Left ventricle myocardium inferior (tissue), 1 donor: ENCODE measurements at places on chromosomes 5 and 9. TPM values are rescaled to one million over a fixed set of nuclear protein-coding genes. Genes with fewer than 3 reads are reported as not detected.

The ASTN2 gene
- total RNA-seq = 6.1 TPM

The C9 gene
- total RNA-seq = not detected

GRCh38 chr5:38453506-38453905 is 102.9 kb downstream of the LIFR start:
- H3K27me3 ChIP-seq = no peaks in the 10 kb centered on the region
- H3K4me3 ChIP-seq = no peak overlapping the region
- H3K4me1 ChIP-seq = peaks cover 17% of the 10 kb centered on the region
- no peak overlapping the region for H3K27ac ChIP-seq
- no peaks in the 10 kb centered on the region for H3K36me3 ChIP-seq
- DNase-seq = no peak

DNA sequence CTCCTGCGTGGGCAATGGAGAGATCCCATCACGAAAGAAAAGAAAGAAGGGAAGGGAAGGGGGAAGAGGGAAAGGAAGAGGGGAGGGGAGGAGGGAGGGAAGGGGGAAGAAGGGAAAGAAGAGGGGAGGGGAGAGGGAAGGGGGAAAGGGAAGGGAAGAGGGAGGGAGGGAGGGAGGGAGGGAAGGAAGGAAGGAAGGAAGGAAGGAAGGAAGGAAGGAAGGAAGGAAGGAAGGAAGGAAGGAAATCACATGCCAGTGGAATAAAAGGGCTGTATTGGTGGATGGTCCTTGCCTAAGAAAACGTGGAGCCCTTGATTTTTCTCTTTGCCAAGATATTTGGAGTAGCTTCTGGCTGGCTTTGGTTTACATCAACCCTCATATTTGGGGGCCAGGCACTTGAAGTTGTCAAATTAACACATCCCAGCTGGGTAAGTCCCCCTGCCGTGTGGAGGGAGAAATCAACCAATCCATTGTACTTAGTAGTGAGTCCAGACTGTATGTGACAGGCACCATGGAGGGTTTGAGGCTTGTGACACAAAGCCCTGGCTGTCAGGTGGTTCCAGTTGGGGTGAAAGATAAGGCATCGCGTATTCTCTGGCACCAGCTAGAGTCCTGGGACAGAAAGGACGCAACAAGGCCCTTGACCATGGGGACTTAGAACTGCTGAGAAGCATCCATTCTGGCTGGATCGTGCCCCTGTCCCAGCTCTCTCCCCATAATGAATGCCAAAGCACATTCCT is 23.7 kb downstream of the IDNK start:
- DNase-seq = no peak
- peaks cover 22% of the 10 kb centered on the region for H3K36me3 ChIP-seq
- no peak overlapping the region for H3K27ac ChIP-seq
- peaks cover 19% of the 10 kb centered on the region for H3K4me1 ChIP-seq
- H3K27me3 ChIP-seq = no peaks in the 10 kb centered on the region

DNA sequence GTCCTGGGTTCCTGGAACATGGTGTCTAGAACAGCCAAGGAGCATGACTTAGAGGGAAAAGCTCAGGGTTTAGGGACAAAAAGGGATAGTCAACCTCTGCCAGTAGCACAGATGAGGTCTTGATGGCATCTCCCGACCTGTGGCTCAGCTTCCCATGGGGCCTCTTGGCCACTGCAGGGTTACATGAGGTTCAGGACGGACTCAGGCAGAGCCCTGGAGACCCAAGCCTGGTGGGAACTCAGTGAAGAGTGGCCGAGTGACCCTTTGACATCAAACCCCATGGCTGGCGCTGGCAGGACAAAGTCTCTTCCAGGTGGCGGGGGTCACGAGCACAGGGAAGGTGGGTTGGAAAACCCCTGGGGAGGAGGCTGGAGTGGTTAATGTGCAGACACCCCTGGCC is 57.8 kb downstream of the MTRR start:
- no peak overlapping the region for H3K27ac ChIP-seq
- H3K4me1 ChIP-seq = no peaks in the 10 kb centered on the region
- H3K4me3 ChIP-seq = no peak overlapping the region

GRCh38 chr5:139387611-139388197 is 2.0 kb downstream of the MZB1 start:
- peak overlapping the region; percentile 32 for H3K27ac ChIP-seq
- H3K27me3 ChIP-seq = no peaks in the 10 kb centered on the region
- H3K36me3 ChIP-seq = peaks cover 7% of the 10 kb centered on the region

- H3K36me3 ChIP-seq = no peaks in the 10 kb centered on the region
- peaks cover 19% of the 10 kb centered on the region for H3K4me1 ChIP-seq
- H3K4me3 ChIP-seq = peak overlapping the region; percentile 17
- no peaks in the 10 kb centered on the region for H3K27me3 ChIP-seq
- DNase-seq = peak; percentile 27
- H3K27ac ChIP-seq = peak overlapping the region; percentile 50
Observed at GRCh38 chr9:91844190-91844589, 105.8 kb downstream of the ROR2 start.

The SMU1 gene
- 14.9 TPM for total RNA-seq

DNA sequence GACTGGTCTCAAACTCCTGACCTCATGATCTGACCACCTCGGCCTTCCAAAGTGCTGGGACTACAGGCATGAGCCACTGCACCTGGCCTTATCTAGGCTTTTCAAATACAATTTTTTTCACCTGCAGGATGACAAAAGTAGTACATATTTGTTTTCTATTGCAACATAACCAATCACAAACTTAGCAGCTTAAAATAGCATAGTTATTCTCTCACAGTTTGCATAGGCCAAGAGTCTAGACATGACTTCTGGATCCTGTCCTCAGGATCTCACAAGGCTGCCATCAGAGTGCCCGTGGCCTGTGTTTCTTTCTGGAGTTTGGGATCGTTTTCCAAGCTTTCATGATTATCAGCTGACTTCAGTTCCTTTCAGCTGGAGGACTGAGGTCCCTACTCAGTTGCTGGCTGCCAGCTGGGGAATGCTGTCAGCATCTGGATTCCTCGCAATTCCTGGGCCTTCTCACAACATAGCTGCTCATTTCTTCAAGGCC is 348.9 kb downstream of the ARHGEF28 start:
- peaks cover 9% of the 10 kb centered on the region for H3K4me1 ChIP-seq
- no peaks in the 10 kb centered on the region for H3K27me3 ChIP-seq
- no peak overlapping the region for H3K4me3 ChIP-seq
- no peak overlapping the region for H3K27ac ChIP-seq

DNA sequence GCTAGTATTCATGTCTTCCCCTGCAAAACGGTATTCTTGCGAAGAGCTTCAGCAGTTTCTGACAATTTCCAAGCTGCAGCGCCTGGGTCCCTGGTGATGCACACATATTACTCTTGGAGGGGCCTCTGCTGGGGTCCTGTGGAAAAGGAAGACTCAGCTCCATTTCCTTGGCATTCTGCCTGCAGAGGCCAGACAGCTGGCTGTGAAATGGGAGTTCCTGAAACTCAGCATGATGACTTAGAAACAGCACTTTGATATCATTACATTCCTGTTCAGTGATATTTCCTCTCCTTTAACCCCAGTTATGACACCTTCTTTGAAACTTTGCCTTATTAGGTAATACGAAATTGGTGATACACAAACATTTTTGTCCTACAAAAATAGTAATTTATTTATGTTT is 98.5 kb downstream of the APBA1 start:
- no peak for DNase-seq
- no peak overlapping the region for H3K27ac ChIP-seq
- H3K27me3 ChIP-seq = no peaks in the 10 kb centered on the region
- peaks cover 8% of the 10 kb centered on the region for H3K4me1 ChIP-seq
- no peak overlapping the region for H3K4me3 ChIP-seq
- H3K36me3 ChIP-seq = no peaks in the 10 kb centered on the region

- H3K4me1 ChIP-seq = peaks cover 92% of the 10 kb centered on the region
- no peak for DNase-seq
- H3K36me3 ChIP-seq = no peaks in the 10 kb centered on the region
- no peak overlapping the region for H3K4me3 ChIP-seq
- no peaks in the 10 kb centered on the region for H3K27me3 ChIP-seq
- H3K27ac ChIP-seq = peak overlapping the region; percentile 86
Observed at GRCh38 chr5:16487456-16487855, 21.9 kb upstream of the ZNF622 start.

- H3K4me1 ChIP-seq = peaks cover 21% of the 10 kb centered on the region
- H3K36me3 ChIP-seq = no peaks in the 10 kb centered on the region
- no peaks in the 10 kb centered on the region for H3K27me3 ChIP-seq
- H3K4me3 ChIP-seq = no peak overlapping the region
Observed at GRCh38 chr5:160315968-160316367, 3.6 kb upstream of the CCNJL start.

GRCh38 chr9:130159057-130159456 is 13.1 kb upstream of the NCS1 start:
- no peak overlapping the region for H3K4me3 ChIP-seq
- peaks cover 4% of the 10 kb centered on the region for H3K27me3 ChIP-seq
- no peak overlapping the region for H3K27ac ChIP-seq
- no peak for DNase-seq
- no peaks in the 10 kb centered on the region for H3K4me1 ChIP-seq

GRCh38 chr5:66565878-66566277 is 30.3 kb upstream of the MAST4 start:
- no peak for DNase-seq
- no peaks in the 10 kb centered on the region for H3K36me3 ChIP-seq
- no peak overlapping the region for H3K4me3 ChIP-seq
- no peaks in the 10 kb centered on the region for H3K4me1 ChIP-seq
- H3K27me3 ChIP-seq = no peaks in the 10 kb centered on the region
- H3K27ac ChIP-seq = no peak overlapping the region

DNA sequence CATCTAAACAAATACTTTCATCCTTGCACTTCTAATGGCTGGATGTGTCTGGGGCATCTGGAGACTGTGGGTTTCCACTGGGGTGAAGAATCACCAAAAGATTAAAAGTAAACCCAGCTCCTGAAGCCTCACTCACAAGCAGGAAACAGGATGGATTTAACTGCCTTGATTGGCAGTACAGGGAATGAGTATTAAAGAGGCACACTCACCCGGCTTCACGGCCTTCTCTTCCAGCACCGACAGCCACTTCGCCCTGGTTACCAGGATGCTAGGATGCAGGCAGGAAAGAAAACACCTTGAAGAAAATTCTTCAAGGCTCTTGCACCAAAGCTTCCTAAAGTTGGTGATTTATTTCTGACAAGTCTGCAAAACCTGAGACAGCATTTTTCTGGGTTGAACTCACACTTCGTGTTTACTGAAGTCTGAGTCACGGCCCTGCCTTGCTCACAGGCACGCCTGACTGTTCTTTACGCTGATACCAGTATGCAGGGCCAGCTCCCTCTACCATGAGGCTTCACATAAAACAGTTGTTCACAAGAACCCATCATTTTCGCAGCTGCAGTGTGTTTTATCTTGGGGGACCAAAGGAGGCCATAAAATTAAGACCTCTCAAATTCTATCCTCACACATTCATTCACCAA is 56.5 kb upstream of the ZNF354A start:
- no peaks in the 10 kb centered on the region for H3K36me3 ChIP-seq
- H3K27me3 ChIP-seq = peaks cover 14% of the 10 kb centered on the region
- H3K27ac ChIP-seq = no peak overlapping the region
- DNase-seq = no peak
- no peaks in the 10 kb centered on the region for H3K4me1 ChIP-seq
- no peak overlapping the region for H3K4me3 ChIP-seq

DNA sequence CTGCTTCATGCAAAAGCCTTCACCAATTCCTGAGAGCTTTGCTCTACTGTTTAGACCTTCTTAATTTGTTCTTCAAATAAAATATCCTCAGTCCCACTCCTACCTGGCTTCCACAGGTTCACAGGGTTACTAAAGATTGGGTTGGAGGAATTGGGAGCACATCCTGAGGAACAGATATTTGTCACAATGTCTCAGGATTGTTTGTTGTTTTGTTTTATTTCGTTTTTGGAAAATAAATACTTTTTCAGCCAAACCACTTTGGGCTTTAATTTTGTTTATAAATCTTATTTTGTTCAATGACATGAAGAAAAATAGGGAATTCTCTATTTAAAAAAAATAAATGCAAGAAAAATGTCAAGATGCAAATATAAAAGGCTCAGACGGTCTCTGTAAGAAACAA is 249.0 kb downstream of the MEF2C start:
- H3K4me1 ChIP-seq = no peaks in the 10 kb centered on the region
- DNase-seq = no peak

GRCh38 chr9:87263291-87263690 is 234.4 kb upstream of the DAPK1 start:
- H3K4me1 ChIP-seq = no peaks in the 10 kb centered on the region
- H3K4me3 ChIP-seq = no peak overlapping the region
- DNase-seq = no peak
- H3K36me3 ChIP-seq = no peaks in the 10 kb centered on the region

- DNase-seq = no peak
- no peak overlapping the region for H3K4me3 ChIP-seq
- peaks cover 5% of the 10 kb centered on the region for H3K4me1 ChIP-seq
- H3K36me3 ChIP-seq = no peaks in the 10 kb centered on the region
Observed at GRCh38 chr5:122054266-122054665, 23.8 kb downstream of the LOX start.

DNA sequence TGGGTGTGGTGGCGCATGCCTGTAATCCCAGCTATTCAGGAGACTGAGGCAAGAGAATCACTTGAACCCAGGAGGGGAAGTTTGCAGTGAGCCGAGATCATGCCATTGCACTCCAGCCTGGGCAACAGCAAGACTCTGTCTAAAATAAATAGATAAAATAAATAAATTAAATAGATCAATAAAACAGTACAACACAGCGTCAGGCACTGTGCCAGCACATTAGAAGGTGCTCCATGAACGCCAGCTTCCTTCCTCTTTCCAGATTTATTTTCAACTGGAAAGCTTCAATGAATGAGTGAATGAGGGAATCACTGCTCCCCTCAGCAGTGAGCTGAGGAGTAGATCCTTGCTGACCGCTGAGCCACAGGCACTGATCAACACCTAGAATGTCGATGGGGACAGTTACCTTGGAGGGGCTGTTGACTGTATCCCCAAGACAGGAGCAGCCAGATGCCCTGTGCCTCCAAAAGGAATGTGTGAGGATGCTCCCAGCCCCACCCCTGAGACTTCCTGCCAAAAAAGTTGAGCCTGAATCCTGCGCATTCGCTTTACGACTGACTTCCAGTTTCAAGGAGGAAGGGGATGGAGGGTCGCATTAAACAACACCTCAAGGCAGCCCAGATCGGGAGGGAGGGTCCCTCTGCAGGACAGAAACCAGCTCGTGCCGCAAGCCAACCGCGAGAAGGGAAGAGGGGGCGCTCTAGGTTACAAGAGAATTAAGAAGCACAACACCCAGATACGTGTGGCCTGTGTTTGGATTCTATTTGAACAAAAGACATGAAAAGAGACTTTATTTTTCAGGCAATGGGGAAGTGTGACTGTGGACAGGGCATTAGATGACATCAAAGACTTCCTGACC is 54.0 kb upstream of the CNOT6 start:
- H3K36me3 ChIP-seq = no peaks in the 10 kb centered on the region
- H3K27me3 ChIP-seq = peaks cover 53% of the 10 kb centered on the region
- no peaks in the 10 kb centered on the region for H3K4me1 ChIP-seq

The TLR4 gene
- 14.2 TPM for total RNA-seq

The GPR150 gene
- total RNA-seq = 0.14 TPM

The C5orf34 gene
- total RNA-seq = 0.22 TPM

DNA sequence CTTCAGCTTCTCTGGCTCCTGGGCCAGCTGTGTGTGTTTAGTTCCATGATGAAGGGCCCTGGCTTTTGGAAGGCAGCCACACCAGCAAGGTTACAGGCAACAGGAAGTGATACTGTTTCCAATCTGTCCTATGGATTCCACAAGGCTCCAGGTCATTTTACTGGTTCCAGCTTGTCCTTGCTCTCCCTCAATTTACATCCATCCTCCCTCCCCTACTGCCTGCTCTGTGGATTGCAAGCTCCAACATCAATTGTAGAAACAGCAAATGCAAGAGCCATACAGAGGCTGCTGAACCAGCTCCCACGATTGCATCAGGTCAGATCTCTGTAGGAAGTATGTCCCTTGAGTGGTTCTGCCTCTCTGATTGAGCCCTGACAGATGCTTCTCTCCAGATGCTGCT is 409.8 kb downstream of the NTRK2 start:
- DNase-seq = no peak
- H3K27ac ChIP-seq = no peak overlapping the region
- no peaks in the 10 kb centered on the region for H3K4me1 ChIP-seq
- H3K27me3 ChIP-seq = peaks cover 21% of the 10 kb centered on the region
- H3K36me3 ChIP-seq = no peaks in the 10 kb centered on the region
